ENCODE measurements at places on chromosomes 1 and 21.

DNA sequence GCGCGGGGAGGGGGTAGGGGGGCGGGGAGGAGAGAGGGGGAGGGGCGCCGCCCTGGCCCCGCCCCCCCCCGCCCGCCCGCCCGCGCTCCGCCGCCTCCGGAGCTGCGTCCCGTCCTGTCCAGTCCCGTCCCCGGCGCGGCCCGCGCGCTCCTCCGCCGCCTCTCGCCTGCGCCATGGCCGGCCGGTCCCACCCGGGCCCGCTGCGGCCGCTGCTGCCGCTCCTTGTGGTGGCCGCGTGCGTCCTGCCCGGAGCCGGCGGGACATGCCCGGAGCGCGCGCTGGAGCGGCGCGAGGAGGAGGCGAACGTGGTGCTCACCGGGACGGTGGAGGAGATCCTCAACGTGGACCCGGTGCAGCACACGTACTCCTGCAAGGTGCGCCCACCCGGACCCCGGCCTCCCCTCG lies at the start of gene AGRN:
AGRN (plus strand) TSS at position 121 of the 405 bp plus-strand sequence; CDS start at position 174, 53 bp downstream.
- no peak for DNase-seq

GRCh38 chr1:176560681-176561080 lies 97.7 kb downstream of the PAPPA2 start:
- no peak for DNase-seq

GRCh38 chr1:194052514-194053338 lies 866.3 kb upstream of the B3GALT2 start:
- no peak for DNase-seq

GRCh38 chr1:173857363-173857917 lies 10.3 kb downstream of the GAS5 start:
- DNase-seq: no peak

DNA sequence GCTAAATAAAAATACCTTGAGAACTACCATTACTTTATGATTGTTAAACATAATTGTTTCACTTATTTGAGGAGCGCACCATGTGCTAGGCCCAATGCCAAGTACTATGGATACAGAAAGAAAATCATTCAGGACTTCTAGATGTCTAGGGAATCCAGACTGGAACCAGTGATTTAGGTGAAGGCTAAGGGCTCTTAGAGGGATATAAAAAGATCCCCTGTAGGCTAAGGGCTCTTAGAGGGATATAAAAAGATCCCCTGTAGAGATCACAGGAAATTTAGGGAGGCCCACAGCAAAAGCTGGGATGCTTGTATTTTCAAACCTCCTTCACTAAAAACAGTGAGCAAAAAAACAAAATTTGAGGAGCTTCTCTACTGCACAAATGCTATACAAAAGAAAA lies 6.7 kb downstream of the TOR1AIP2 start:
- DNase-seq: no peak
